ENCODE measurements at places on chromosomes 6 and 20.
A peak's percentile ranks its signal among the peaks of the same experiment; 100 is the strongest.

DNA sequence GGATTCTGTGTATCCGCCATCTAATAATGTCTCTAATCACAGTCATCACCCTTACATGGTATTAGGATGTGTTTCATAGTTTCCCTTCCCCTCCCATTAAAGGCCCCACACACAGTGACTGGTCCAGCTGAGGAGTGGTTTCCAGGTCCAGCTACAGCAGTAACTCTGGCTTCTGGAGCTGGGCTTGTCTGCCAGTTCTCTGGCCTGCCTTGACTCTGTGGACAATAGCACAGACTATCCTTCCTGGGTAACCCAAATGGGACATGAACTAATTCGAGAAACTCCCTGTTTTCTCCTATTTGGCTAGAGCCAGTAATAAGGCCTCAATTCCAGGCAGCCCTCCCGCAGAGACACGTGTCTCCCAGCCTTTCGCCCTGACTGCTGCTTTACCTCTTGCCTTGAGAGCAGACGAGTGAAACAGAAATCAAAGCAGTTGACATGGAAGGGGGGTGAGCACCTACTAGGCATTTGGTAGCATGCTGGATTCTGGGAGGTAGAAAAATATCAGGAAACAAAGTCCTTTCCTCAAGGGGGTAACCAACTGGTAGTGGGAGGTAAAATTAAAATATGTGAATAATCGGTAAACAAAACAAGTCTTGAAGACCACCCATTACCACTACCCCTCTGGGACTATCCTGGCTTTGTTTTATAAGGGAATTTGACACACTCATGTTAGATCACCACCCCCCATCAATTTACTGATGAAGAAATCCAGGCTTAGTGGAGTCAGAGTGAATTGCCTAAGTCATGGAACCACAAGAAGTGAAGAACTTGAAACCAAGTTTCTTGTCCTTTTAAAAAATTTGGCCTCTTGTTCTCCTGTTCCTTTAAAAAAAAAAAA lies 1.2 kb downstream of the TRAF3IP2 start:
- no peak for DNase-seq

GRCh38 chr6:34575326-34575725 lies 19.2 kb upstream of the SPDEF start:
- DNase-seq, result no peak

DNA sequence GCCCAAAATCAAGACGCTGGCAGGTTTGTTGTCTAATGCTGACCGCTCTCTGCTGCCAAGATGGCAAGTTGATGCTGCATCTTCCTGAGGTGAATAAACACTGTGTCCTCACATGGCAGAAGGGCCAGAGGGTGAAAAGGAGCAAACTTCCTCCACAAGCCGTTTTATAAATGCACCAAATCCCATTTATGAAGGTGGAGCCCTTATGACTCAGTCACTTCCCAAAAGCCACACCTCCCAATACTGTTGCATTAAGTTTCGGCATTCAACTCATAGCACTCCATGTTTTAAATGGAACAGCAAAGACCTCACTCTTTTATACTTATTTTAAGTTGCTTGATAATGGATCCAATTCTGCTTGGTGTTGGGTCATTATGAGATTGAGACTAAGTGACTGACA lies 316.6 kb downstream of the RFPL4B start:
- DNase-seq, result no peak

DNA sequence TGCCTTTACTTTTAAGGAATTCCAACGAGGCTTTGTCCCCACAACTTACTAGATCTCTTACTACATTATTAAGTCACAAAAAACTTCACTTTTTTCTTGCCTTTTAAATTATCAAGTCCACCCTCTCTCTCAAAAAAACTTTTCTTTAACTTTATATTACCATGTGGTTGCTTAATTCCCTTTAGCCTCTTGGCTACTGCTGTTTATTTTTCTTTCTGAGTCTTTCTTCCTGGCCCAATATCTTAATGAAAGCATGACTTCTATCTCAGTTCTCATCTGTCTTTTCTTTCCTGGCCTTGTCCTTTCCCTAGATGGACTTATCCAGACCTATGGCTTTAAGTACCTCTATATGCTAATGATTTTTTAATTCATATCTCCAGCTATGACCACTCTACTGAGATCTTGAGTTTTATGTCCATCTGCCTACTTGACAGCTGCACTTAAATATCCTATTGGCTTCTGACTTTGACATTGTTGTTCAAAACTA lies 710.5 kb downstream of the RFPL4B start:
- DNase-seq, result no peak

- no peak for DNase-seq
Observed at GRCh38 chr20:1535420-1536175, 21.9 kb downstream of the SIRPD start.

DNA sequence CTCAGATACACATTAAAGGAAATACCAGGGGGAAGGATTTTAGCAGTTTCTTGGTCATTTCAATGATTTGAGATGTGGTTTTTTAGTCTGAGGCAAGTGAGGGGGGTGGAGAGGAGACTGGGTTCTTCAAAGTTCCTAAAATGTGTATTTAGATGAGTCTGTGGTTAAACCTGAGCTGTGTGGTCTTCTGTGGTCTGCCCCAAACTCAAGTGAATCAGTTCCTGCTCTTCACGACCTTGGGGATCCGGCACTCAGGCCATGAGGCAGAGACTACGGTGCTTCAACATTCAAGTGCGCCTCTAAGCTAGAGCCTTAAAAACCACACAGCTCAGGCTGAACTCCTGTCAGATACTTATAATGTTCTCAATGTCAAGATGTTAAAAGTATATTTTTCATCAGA lies 406.7 kb downstream of the LMBRD1 start:
- DNase-seq, result no peak

- DNase-seq, result peak; percentile 90
Observed at GRCh38 chr6:11653028-11653583, 115.6 kb downstream of the TMEM170B start.

DNA sequence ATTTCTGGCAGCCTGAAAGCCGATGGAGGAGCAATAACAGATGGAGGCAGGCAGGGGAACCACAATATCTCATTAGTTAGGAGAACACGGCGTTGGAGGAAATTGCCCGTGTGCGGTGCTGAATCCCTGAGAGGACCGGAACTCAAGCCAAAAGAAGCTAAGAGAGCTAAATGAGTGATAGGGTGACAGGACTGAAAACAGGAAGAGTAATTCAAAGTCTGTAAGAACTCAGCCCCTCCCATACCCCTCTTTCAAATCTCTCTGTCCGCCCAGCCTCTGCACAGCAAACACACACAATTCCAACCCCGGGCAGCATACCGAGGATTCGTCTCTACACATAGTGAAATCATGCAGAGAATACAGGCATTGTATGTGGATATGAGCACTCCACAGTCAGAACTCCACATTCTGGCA lies 2.6 kb upstream of the IPCEF1 start:
- no peak for DNase-seq

DNA sequence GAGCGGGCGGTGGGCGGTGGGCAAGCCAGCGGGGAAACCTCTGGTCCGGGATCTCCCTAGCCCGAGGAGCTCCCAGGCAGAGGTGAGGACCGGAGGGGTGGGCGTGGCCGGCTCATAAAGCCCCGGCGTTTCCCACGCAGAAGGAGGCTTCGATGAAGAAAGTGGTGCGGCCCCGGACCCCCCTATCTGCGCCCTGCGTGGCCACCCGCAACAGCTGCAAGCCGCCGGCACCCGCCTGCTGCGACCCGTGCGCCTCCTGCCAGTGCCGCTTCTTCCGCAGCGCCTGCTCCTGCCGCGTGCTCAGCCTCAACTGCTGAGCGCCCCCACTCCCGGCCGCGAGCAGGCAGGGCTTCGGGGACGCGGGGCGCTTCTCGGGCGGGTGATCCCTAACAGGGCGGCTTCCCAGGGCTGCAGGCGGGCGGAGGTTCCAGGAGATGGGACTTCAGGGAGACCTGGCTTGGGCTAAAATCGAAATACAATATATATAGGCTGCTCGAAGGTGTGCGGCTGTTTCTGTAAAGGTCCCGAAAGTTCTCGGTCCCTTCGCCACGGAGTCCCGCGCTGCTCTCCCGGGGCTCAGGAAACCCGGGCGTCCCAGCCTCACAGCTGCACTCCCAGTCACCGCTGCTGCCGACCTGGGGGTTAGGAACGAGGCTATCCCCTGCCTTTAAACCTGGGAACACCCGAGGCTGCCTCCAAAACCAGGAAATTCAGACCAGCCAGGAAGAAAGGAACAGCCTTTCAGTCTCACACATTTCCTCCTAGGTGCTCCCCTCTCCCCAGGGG lies 27.8 kb downstream of the ASIP start:
- DNase-seq, result no peak

DNA sequence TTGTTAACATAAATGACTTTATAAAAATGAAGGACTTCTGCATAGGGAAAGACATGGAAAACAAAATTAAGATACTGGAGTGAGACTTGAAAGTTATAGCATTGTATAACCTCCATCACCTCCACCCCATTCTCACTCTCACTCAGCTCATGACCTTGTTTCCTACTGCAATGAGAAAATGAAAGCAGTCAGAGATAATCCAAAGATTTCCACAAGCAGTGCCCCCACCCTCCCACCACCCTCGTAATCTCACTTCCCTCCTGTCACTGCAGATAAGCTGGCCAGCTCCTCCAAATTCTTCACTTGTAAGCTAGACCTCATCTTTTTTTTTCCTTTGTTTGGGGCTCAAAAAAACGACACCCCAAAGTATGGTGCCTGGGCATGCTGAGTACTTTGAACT lies 52.9 kb upstream of the PROKR2 start:
- DNase-seq, result no peak

DNA sequence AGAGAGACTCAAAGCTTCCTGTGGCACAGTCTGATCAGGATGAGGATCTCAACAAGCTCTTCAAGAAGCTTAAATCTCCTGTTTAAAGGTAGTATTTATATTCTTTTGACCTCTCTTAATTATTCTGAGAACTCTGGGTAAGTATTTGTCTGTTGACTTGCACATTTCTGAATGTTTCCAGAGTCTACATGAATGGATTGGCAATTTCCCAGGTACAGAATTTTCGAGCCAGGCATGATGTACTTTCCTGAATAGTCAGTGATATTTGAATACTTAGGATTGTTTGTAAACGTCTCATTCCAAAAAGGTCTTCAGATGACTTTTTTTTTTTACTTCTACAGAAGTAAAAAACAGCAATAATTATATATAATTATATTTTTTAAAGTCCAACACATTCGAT lies 293.4 kb downstream of the TBC1D32 start:
- DNase-seq, result no peak

GRCh38 chr6:21587179-21587960 lies 6.2 kb upstream of the SOX4 start:
- DNase-seq, result no peak

GRCh38 chr6:159212028-159212427 lies 42.8 kb downstream of the FNDC1 start:
- no peak for DNase-seq

DNA sequence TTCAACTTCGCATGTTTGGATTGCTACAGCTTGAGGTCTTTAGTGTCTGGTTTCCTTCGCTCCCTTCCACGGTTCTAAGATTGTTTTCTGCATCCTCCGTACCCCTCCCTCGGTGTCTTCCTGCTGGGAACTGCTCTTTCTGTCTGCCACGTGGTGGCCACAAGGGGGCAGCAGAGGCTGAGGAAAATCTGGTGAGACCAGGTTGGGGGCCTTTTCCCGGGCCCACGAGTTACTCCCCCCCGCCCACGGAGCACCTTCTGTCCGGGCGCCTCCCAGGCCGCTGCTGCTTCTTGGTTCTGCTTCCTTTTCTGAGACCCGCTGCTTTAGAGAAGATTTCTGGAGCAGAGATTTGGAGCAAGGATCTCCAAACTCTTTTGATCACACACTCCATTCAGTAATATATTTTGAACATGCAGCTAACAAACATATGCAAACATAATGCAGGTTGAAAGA lies 21.1 kb upstream of the NOTCH4 start:
- DNase-seq, result no peak

DNA sequence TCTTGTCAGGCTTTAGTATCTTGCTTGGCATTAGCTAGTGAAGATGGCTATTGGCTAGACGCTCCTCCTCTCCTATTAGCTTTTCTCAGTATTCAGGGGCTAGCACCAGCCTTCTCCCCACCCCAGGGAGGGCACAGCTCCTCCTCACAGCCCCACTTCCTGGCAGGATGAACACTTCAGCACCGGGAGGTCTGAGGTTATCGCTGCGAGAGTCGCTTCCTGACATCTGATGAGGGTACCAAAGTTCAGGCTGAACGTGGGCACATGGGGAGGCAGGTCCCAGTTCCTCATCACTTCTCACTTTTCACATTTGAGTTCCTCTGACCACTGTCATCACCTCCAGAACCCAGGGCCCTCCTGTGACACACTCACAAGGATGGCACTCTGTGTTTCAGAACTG lies 66.6 kb downstream of the LAMA4 start:
- DNase-seq, result no peak

GRCh38 chr20:17757496-17757895 lies 57.7 kb downstream of the BANF2 start:
- no peak for DNase-seq

DNA sequence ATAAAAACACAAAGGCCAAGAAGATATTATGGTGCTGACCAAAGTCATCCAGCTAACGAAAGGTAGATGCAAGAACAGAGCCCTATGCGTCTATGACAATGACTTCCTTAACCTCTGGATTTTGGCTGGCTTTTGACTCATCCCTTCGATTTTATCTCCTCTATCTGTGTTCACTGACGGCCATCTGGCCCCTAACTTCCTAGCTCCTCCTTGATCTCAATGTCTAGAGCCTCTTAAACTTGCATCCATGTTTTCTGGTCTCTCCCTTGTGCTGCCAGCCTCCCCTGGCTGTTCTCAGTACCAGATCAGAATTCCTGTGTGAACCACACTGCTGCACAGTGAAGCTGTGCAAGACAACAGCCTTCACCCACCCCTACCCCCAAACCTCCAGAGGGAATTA lies 452.9 kb downstream of the UTRN start:
- DNase-seq, result no peak

Measured in AG04449 (cell line).